Posterior cingulate gyrus (tissue), 11 donors: ENCODE measurements at places on chromosomes 1 and 21.

GRCh38 chr1:156539818-156540355 lies 32.5 kb downstream of the IQGAP3 start:
- no peak for DNase-seq

DNA sequence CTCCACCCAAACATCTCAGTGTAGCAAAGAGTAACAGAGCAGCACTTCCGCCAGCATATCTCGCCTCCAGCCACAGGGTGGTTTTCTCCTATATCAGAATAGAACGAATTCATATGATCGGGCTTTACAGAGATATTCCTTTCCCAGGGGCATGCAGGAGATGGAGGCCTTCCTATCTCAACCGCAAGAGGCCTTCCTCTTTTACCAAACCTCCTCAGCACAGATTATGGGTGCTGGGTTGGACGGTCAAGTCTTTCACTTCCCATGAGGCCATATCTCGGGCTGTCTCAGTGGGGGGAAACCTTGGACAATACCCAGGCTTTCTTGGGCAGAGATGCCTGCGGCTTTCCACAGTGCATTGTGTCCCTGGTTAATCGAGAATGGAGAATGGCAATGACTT lies 65.8 kb downstream of the OVGP1 start:
- no peak for DNase-seq

GRCh38 chr1:16181887-16182719 lies 26.2 kb upstream of the EPHA2 start:
- DNase-seq = no peak

DNA sequence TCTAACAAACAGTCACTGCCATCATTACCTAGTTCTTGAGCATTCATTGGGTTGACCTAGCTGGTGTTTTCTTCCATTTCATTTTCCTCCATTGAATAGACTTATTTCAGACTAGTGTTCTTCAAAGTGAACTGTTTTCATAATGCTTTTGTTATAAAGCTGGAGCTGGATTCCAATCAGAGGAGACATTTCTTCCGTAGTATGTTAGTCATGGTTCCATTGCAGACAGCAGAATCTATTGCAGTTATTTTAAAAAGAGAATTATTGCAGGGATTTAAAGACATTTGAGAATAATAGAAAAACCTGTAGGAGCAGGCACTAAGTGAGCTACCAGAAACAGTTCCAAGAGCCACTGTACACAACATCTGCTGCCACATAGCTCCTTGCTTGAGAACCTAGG lies 50.0 kb downstream of the HHAT start:
- DNase-seq = no peak

GRCh38 chr1:225842074-225842473 lies 32.1 kb downstream of the EPHX1 start:
- no peak for DNase-seq

- peak; percentile 84 for DNase-seq
These were observed 26.7 kb upstream of the RBM15 start for GRCh38 chr1:110312188-110313121.

- DNase-seq = no peak
These were observed 1.1 kb downstream of the IGFN1 start for GRCh38 chr1:201191653-201192260.

DNA sequence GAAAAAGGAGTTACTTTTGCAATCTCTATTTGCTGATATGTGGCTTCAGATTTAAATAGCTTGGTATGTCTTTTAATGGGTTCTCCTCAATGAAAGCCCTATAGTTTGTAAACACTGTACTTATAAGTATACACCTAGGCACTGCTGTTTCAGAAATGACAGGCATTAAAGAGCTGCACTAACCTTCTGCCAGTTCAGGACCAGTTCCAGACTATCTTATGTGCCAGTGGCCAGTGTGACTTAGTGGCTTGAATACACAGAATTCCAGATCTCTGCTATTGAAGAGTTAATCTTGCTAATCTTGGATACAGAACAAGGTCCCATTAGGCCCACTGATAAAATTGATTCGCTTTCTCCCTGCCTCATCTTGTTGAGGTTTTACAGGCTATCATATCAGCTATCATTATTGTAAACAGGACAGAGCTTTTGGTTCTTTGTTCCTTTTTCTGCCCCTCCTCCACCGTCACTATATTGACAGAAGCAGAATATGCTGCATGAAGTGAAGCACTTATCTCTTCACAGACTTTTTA lies 337.5 kb downstream of the LRRIQ3 start:
- no peak for DNase-seq

DNA sequence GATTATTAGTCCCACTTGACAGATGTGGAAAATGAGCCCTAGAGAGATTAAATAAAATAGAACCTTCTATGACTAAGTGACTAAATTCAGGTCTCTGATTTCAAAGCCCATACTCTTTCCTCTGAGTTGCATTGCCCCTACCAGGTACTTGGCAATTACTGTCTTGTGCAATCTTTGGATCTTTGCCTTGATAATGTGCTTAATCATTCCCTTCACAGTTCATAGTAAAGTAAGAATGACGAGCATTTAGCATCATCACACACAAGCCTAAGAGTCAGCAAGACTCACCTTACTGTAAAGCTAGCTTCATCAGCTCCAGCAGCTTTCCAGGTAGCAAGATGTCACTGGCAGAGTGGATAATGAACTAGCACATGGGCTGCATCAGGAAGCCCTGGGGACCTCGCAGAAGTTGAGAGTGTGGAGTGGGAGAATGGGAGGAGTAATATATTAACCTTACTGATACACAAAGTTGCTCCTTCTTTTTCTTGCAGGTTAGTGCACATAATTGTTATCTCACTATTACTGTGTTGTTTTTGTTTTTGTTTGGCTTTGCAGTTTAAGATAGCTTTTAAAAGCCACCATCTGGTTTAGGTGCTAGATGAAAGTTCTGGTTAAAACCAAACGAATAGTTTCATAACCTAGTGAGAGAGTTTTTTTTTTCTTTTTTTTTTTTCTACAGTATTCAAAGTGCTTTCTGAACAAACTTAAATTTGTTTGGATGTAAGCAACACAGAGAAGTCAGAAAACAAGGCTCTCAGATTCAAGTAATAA lies 71.8 kb downstream of the PBX1 start:
- no peak for DNase-seq

DNA sequence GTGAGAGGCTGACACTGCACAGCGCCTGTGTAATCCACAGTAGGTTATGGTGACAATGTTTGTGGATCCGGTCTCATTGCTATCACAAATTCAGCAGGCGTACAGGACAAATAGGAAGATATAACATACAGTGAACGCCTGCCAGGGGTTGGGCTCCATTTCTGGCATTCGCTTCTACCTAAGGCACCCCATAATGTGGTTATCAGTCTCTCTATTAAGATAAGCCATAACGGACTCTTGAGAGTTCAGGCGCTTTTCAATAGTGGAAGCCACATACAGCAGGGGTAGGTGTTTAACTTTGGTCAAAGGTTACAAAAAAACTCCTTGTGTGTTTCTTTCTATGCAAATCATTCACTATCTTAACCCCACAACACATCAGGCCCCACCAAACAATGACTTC lies 72.8 kb downstream of the SIPA1L2 start:
- no peak for DNase-seq

- DNase-seq = peak; percentile 60
These were observed 125.5 kb downstream of the ADAMTS1 start for GRCh38 chr21:26719750-26720149.

DNA sequence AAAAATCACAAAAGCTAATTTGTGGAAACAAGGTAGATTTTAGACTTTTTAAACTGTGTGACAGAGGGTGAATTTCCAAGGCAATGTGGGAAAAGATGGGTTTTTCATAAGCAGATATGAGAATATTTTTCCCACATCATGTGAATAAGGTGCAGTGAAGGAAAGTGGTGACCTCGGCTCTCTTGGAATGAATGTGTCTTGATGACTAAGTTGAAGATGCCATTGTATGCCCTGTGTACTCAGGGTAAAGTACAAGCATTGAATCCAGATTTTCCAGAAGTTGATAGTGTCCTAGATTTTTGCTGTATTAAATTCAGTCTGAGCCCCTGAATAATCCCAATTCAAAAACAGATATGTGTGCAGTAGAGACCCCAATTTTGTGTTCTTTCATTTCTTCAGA lies 442.6 kb upstream of the ADGRL2 start:
- DNase-seq = no peak

DNA sequence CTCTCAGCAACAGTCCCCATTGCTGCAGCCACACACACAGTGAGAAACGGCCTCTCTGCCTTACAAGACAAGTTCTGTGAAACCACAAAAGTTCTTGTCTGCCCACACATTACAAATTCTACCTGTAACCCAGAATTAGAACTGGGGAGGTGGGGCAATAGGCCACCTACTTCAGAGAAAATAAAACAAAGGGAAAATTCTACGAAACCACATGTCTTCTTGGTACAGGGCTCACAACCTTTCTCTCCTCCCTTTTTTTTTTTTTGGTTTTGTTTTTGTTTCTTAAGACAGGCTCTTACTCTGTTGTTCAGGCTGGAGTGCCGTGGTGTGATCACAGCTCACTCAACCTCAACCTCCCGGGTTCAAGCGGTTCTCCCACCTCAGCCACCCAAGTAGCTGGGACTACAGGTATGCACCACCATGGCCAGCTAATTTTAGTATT lies 30.2 kb downstream of the LPAR3 start:
- no peak for DNase-seq

GRCh38 chr1:181777286-181777685 lies 284.2 kb downstream of the ZNF648 start:
- DNase-seq = no peak

- DNase-seq = no peak
These were observed 150.9 kb downstream of the HIVEP3 start for GRCh38 chr1:41767534-41768525.

- DNase-seq = no peak
These were observed 62.7 kb upstream of the BCL10 start for GRCh38 chr1:85339089-85339488.

DNA sequence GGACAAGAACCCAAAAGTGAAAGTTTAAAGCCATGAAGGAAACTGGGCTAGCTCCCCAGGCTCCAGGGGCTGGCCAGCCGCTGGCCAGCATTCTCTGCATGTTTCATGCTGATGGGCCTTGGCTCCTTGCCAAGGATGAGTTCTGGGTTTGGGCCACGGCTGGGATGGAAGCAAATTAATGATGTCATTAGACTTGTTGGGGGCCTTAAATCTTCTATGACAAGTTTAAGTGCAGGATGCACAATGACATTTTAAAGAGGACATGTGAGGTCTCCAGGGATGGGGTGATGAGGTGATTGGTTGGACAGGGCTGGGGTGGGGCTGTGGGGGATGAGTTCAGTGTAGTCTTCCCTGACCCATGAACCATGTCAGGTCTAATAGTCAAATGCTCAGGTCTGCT lies 199.6 kb downstream of the TRABD2B start:
- DNase-seq = no peak

DNA sequence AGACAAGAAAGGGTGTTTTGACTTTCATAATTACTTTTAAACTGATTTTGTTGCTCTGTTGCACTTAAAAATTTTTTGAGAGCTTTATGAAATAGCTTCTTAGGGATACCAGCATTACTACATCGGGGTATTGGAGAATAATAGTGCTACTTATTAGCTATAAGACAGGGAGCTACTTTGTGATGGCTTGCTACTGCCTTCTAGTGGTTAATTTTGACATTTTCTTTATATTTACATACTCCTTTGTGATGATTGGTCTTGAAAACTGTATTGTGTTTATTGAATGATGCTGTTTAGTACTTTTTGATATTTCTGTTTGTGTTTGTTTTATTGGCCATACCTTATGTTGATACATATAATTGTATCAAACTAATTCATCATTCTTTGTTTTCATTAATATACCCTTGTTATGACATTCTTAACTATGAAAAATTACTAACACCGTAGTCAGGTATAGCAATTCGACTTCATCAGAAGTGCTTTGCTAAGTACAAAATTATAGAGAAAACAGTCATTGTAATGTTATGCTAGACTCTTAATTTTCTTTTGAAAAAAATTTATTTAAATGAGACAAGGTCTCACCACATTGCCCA lies 85.5 kb downstream of the CLIC4 start:
- no peak for DNase-seq

- DNase-seq = peak; percentile 87
These were observed 252.5 kb downstream of the SDCCAG8 start for GRCh38 chr1:243508303-243508713.

DNA sequence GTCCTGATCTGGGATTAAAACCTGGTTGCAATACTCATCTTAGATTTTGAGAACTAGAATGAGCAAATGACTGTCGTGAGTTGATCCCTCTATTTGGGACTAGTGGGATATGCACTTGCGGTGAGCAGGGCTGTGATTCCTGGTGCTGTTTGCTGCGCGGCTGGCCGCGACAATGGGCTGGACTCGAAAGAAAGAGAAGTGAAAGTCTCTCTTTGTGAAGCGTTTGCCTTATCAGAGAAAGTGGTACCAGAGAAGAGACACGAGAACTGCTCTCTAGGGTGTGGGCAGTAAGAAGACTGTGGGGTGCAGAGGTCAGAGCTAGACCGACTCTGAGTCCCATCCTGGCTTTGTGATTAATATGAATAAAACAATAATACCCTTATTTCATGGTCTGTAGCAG lies 8.6 kb downstream of the ST6GALNAC3 start:
- DNase-seq = peak; percentile 14

GRCh38 chr1:208289716-208290115 lies 45.5 kb upstream of the PLXNA2 start:
- DNase-seq = no peak

- no peak for DNase-seq
These were observed 155.4 kb upstream of the DUSP10 start for GRCh38 chr1:221897321-221897721.

DNA sequence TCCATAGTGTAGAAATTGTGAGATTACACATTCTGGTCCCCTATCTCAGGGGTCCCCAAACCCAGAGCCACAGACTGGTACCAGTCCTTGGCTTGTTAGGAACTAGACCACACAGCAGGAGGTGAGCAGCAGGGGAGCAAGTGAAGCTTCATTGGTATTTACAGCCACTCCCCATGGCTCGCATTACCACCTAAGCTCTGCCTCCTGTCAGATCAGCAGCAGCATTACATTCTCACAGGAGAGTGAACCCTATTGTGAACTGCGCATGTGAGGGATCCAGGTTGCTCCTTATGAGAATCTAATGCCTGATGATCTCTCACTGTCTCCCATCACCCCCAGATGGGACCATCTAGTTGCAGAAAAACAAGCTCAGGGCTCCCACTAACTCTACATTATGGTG lies 229.7 kb upstream of the IRF2BP2 start:
- DNase-seq = no peak

- no peak for DNase-seq
These were observed 7.9 kb upstream of the OPRD1 start for GRCh38 chr1:28804071-28804470.

DNA sequence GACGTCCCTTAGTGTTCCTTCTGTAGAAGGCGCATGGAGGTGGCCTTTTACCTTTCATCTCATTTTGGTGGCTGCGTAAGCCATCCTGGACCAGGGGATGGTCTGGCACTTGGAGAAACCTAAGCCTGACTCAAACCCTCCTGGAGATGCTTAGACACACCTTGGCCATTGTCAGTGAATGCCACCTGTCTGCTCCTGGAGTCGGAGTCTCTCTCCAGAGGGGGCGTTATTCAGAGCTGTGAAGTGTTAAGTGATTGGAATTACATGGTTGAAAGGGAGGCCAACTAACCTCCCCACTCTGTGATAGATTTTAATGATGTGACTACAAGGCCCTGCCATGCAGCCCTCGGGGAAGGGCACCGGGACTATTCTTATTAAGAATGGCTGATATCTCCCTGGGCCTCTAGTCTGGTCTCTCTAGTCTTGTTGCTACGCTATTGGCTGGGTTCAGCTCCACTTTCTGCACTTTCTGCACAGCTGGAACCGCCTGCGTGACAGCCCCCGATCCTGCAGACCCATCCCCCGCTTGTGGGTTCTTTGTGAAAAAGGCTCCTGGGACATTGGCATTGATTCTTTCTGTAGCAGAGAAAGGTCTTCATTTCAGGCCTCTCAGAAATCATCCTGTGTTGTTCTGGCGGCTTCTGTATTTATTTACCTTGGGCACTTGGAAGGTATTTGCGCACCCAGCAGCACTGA lies 4.2 kb downstream of the RASSF5 start:
- DNase-seq = peak; percentile 25
